T-helper 22 cell (primary cell): ENCODE measurements at places on chromosomes 12 and 14.

- DNase-seq: no peak
Measured at GRCh38 chr14:26339381-26339780, 258.5 kb downstream of the NOVA1 start.

DNA sequence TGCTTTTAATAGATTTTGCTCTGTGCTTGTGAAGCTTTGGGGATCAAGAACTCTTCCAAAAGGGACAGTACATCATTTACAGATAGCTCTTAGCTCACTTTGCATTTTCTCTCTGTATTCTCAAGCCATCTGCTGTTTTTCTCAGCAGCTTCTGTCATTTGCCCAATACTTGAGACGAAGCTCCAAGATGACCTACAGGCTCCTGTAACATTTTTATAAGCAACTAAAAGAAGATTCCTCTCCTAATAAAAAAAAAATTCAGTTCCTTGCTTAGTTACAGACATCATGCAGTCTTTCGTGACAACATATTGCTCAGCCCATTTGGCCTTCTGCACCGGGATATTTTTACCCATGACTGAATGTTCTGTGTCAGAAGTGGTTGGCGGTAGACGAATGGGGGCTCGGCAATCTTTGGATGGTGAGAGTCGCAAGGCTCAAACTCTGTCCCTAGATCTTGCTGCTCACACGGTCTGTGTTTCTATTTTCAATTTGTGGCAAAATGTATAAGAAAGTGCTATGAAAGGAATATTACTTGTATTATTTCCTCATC is 215.6 kb downstream of the FSCB start:
- no peak for DNase-seq

DNA sequence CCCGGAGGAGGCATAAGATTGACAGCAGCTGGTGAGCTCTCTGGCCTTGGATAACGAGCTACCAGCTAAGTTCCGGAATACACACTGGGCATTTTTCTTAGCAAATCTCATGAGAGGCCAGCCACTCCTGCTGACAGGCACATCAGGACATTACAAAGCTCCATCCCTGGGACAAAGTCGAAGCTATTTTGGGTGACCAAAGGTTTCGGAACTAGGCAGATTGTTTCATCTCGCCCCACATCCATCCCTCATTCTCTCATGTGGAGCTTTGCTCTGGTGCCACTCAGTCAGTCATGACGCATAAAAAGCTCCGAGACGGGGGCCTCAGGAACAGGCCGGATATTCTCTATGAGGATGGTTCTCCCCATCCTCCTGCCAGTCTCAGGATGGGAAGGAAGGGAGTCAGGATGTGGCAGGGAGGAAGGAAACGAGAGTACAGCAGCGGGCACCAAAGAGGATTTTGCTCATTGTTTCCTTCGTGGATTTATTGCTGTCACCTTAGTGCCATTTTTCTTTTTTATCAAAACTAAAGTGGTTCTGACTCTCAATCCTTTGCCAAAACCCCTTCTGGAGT is 253.1 kb upstream of the FKBP4 start:
- no peak for DNase-seq

GRCh38 chr12:13103391-13104033 is at the start of gene GSG1:
Gene GSG1 (minus strand): TSS chr12:13103667. CDS start chr12:13103512, 155 bp downstream.
- DNase-seq: no peak

- no peak for DNase-seq
Measured at GRCh38 chr14:53541411-53541810, 388.3 kb upstream of the DDHD1 start.
